ENCODE measurements at places on chromosomes 11 and 22. TPM values are rescaled to one million over a fixed set of nuclear protein-coding genes. Genes with fewer than 3 reads are reported as not detected.

RFPL3 gene
- polyA plus RNA-seq = 0.18 TPM

KCNA4 gene
- polyA plus RNA-seq = 0.16 TPM

SNX15 gene
- 21.4 TPM for polyA plus RNA-seq

PLAAT5 gene
- polyA plus RNA-seq = 0.70 TPM

TMPRSS13 gene
- 1.4 TPM for polyA plus RNA-seq

MYOD1 gene
- not detected for polyA plus RNA-seq

WT1 gene
- 254 TPM for polyA plus RNA-seq

JHY gene
- polyA plus RNA-seq = 12.9 TPM

TXNRD2 gene
- 28.2 TPM for polyA plus RNA-seq

C22orf23 gene
- polyA plus RNA-seq = 5.3 TPM

HTR3A gene
- 0.22 TPM for polyA plus RNA-seq

SMIM35 gene
- 0.11 TPM for polyA plus RNA-seq

ARHGAP8 gene
- 27.4 TPM for polyA plus RNA-seq

MOGAT2 gene
- polyA plus RNA-seq = 0.85 TPM

PTPMT1 gene
- 47.0 TPM for polyA plus RNA-seq

NDUFA6 gene
- polyA plus RNA-seq = 95.0 TPM

DNA sequence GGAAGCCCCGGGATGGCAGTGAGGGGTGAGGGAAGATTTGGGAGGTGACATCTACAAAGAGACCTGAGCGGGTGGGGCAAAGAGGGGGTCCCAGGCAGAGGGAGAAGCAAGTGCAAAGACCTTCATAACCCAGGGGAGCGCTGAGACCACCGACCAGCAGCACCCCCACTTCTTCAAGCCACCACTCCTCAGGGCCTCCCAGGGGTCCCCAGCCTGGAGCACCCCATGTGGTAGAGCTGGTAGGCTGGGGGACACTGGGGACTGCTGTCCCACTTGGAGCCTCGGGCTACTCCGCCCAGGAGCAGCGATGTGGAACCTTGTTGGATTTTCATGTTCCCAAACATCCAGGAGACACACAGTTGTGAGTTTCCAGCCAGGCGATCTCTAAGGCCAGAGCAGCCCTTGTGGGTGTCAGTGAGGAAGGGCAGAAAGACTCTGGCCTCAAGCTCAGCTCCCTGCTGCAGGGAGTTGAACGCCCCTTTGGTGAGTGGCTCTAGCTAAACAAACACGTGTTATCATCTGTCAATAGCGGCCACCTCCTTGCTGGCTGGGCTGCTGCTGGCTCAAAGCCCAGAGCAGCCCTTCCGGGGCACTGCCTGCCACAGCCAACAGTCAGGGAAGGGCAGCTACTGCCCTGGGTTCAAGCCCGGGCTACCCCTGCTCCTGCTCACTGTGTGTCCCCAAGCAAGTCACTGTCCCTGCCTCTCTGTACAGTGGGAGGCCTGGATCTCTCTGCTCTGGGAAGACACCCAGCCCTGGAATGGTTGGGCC lies 25.7 kb upstream of the CHKA start:
- no peak for DNase-seq

DNA sequence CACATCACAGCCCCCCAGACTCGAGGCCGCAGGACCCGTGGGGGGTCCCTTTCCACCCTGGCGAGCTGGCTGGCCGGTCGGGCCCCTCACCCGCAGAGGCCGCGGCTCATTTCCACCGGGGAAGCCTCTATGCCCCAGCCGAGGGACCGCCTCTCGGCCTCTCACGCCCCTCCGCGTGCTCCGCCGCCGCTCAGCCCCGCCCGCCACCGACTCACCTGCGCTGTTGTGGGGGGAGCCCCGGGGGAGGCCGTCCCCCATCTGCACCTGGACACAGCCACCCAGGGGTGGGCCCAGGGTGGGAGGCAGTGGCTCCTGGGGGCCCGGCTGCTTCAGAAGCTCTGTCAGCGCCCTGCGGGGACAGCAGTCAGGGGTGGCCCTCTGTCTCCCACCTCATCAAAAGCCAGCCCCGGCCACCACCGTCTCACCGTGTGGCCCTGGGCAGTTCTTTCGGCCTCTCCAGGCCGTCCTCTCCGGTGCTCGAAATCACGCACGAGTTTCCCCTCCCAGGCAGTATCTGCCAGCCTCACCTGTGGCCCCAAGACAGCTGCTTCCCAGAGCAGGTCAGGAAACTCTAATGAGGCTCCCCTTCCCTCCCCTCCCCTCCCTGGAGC lies 3.8 kb downstream of the SHISA8 start:
- no peak for DNase-seq

GRCh38 chr11:75090671-75091177 lies 6.0 kb downstream of the OR2AT4 start:
- no peak for DNase-seq

GRCh38 chr11:13952668-13953067 lies 9.9 kb upstream of the SPON1 start:
- DNase-seq = no peak

- no peak for DNase-seq
Measured at GRCh38 chr22:26700462-26700861, 43.1 kb downstream of the MIAT start.

- DNase-seq = no peak
Measured at GRCh38 chr22:50320116-50320515, 6.7 kb downstream of the DENND6B start.

- no peak for DNase-seq
Measured at GRCh38 chr11:123086305-123086704, 24.4 kb upstream of the HSPA8 start.

DNA sequence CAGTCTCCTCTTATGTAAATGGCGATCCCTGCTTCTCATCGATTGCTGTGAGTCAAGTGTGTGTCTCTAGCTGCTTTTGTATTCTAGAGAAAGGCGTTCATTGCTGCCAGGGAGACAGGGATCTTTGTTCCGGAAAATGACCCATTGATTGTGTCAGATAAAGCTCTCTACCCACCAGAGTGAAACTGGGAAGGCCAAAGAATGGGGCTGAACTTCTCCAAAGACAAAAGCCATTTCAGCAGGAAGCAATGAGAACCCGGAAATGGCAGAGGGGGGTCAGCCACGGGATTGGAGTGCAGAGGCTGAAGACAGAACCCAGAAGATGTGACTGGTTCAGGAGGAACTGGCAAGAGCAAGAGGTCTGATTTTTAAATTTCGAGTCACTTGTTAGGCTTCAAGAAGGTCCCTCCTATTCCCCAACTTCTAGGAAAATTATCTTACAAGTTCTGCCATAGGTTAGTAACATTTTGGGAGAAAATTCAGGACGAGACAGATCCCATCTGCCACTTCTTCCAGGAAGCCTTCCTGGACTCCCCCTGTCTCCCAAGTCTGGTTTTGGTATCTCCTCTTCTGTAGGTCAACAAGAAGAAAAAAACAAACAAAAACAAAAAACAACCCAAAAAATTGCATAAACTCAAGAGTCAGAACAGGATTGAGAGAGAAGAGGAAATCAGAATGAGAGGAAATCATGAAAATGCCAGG lies 110.6 kb downstream of the NECTIN1 start:
- no peak for DNase-seq

- no peak for DNase-seq
Measured at GRCh38 chr11:119366690-119367620, 14.5 kb downstream of the USP2 start.

DNA sequence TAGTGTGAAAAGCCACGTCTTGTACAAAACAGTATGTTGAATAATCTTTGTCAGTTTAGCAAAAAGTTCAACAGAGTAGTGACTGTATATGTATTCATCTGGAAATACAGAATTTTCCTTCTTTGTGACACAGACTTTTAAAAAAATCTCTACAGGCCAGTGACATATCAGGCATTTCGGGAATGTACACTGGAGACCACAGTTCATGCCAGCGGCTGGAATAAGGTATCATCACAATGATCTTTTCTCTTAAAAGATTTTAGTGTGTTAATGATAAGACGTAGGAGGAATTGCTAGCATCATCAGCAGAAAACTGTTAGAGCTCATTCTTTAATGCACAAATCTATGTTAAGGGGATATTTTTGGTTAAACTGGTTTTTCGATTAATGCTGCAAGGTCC lies 57.4 kb downstream of the BCL2L13 start:
- DNase-seq = no peak

GRCh38 chr22:19037282-19038163 lies 84.7 kb downstream of the DGCR2 start:
- no peak for DNase-seq

GRCh38 chr22:29831186-29831921 lies 6.7 kb downstream of the ASCC2 start:
- DNase-seq = no peak

- DNase-seq = no peak
Measured at GRCh38 chr11:64787526-64788320, 9.4 kb upstream of the SF1 start.

- no peak for DNase-seq
Measured at GRCh38 chr11:133980665-133981064, 23.9 kb upstream of the IGSF9B start.

GRCh38 chr11:71075871-71076420 lies 176.4 kb downstream of the SHANK2 start:
- no peak for DNase-seq

GRCh38 chr22:50115693-50116092 lies 25.9 kb downstream of the MOV10L1 start:
- DNase-seq = no peak

DNA sequence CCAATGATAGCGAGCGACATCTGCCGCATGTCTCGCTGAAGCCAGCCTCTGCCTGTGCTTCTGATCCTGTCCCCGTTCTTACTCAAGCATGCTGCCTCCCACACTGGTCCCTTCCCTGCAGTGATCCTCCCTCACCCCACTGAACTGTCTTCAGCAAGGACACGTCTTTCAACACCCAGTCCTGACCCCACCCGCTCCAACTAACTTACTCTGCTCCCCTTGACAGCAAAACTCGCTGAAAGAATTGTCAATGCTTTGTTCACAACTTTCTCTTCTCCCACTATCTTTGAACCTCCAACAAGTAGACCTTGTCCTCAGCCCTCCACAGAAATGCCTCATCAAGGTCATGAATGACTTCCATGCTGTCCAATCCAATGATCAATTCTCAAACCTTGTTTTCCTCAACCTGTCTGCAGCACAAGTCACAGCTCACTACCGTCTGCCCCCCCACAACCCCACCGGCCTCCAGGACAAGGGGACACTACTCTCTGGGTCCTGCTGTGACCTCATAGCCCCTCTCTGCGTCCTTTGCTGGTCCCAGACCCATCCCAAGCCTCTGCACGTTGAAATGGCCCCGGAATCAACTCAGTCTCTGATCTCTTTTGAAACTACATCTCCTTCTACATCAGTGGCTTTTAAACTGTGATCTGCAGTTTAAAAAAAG lies 108.0 kb downstream of the MICAL3 start:
- no peak for DNase-seq

GRCh38 chr11:2758751-2759150 lies 59.0 kb upstream of the KCNQ1OT1 start:
- no peak for DNase-seq

DNA sequence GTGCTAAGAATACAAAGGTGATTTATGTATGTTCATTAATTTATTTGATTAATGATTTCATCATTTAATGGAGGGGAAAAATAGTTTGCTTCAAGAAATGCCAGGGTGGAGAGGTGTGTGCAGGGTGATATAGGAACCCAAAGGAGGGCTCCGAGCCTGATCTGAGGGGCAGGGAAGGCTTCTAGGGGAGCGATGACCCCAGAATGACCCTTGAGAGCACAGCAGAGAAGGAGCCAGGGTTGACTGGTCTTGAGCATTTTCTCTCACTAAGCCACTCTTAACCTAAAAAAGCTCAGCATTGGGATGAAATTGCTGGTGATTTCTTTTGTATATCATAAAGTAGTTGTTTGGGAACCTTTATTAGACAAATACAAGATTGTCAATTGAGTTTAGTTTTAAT lies 35.1 kb downstream of the HIPK3 start:
- no peak for DNase-seq

DNA sequence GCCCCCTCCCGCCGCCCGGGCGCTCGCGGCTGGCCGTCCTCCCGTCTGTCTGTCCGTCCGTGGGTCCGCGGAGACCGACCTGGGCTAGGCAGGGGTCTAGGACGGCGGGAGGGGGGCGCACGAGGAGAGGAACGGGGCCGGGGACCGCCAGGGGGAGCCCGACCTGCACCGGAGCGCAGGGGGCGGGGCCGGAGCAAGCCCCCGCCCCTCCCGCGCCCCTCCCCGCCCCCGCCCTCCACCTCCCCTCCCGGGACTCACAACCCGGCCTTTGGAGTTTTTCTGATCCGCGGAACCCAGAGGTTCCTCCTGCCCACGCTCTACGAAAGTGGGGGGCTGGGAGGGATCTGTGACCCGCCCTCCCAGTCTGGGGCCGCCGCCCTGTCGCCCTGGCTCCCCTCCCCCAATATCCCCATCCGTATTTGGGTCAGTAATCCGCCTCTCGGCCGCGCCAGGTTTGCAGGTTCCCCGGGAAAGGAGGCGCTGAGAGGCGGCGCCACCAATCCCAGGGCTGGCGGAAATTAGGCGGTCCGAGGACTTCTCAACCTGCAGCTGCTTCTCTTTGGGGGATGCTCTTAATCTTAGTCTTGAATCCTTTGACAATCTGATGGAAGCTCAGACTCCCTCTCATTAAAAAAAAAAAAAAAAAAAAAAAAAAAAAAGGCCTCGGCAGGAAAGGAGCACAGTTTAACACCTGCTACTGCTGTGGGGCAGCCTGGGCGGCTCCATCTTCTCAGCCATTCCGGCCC lies 925 bp upstream of the KCNJ11 start:
- DNase-seq = peak; percentile 63

GRCh38 chr11:46265764-46266163 lies 11.7 kb upstream of the CREB3L1 start:
- no peak for DNase-seq

GRCh38 chr11:128903248-128904061 lies 12.3 kb downstream of the KCNJ5 start:
- DNase-seq = no peak

GRCh38 chr11:134413043-134413825 lies 1.2 kb upstream of the B3GAT1 start:
- no peak for DNase-seq

- DNase-seq = no peak
Measured at GRCh38 chr11:96303980-96304379, 39.0 kb downstream of the MAML2 start.

DNA sequence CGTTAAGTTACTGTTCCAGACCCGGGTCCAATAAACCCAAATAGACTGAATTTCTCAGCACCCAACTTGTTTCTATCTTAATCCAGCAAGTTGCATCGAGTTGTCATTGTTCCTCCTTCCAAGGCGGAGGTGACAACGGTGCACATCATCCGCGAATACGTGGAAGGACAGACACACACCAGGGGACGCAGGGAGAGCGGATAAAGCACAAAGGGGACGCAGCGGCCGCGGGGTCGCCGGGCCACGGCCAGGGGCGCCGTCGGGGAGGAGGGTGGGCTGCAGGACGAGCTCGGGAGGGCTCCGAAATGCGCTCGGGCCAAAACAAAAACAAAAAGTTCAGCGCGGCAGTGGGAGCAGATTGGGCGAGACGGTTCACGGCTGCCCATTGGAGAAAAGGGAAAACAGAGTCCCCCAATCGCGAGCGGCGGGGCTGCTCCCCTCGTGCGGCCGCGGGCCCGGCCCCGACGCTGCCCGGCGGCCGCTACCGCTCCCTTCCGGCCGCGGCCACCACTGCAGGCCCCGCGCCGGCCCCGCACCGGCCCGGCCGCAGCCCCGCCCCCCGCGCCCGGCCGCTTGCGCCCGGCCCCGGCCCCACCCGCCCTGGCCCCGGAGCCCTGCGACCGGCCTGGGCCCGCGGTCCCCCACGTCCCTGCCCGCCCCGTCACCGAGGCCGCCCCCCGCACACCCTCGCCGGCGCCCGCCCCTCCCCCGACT lies 518 bp downstream of the KMT5B start:
- no peak for DNase-seq

- no peak for DNase-seq
Measured at GRCh38 chr11:10551290-10551592, 10.3 kb upstream of the RNF141 start.

- DNase-seq = no peak
Measured at GRCh38 chr22:46089426-46090035, 60.8 kb upstream of the PPARA start.

Measured in renal cortex interstitium (tissue), 15 donors.